ENCODE measurements at places on chromosomes 4 and X.

DNA sequence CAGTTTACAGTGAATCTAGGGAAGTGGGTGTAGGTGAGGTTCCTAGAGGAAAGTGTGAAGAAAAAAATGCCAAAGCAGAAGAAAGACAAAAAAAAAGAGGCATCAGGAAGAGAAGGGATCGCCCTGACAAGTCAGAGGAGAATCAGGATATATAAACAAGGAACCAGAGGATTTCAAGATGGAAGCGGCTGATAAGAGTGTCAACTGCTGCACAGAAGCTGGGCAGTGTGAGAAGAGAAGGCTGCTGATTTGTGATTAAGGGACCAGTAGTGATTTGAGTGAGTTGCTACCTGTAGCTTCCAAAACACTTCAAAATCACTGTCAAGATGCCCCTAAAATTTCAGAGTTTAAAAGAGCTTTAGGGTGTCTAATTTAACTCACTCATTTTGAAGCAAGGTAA is 258.2 kb downstream of the PPP3CA start:
- no peak for DNase-seq

DNA sequence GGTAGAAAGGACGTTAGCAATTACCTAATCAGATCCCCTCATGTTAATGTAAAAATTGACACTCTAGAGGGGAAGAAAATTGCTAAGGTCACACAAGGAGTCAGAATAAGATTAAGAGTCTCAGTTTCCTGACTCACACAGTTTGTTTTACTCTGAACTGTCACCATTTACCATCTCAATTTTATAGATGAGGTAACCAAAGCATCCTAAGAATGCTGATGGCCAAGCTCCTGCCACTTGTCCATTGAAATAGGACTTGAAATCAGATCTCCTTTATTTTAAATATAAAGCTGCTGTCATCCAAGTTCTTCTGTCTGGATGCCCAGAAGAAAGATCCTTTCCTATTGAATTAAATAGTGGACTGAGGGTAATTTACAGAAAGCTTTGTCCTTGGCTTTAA is 114.8 kb upstream of the VAMP7 start:
- DNase-seq: no peak

DNA sequence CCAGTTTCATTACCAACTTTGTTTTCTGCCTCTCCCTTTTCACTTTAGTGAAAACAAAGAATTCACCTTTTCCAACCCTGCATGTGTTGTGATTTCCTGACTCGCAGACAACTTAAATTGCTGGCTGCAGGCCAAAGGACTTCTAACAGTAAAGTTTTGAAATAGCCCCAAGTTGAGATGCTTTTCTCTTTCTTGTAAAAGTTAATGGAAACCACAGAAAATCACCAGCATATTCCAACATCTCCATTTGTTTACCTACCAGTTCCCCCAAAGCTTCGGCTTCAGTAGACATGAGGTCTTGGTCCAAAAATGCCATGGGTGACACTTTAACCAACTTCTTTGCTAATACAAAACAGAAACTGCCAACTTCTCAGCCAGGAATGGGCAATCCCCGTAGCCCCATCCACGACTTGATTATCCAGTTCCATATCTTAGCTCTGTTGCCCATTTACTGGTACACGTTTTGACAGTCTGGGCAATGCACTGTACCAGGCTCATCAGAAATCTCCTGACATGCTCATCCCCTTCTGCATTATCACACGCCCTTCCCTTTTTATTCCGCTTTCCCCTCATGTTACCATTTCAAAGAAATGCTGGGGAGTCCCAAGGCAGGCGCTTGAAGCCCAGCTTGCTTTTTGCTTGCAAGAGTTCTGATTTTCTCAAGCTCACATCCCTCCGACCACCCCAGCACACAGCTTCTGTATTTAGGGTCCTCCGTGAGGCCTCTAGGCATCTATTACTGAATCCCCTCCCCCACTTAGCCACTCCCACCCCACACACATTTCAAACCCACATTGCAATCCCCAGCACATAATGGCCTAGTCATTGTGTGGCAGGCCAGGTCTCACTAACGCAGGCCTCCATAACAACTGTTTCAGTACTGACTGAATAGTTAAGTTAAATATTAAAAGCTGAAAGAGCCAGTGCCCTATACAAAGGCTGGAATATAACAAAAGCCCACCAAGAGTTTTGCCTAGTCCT is 137.9 kb upstream of the S100G start:
- DNase-seq: no peak

GRCh38 chrX:9355739-9356138 is 109.1 kb upstream of the TBL1X start:
- no peak for DNase-seq

DNA sequence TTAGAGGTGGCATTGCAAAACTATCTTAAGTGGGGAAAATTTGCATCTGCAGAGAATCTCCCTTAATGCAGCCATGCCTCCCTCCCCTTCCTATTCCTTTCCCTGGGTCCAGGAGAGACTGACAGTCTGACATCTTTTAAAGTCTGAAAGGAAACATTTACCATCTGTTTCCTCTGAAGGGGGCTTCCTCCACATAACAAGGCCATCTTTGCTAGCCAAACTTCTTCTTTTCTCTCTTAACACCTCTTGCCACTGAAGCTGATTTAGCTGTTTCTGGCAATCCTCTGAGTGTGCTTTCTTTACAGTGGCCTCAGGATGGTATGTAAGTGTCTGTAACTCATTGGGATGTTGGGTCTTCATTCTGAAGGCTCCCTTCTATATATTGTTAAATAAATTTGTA is 34.6 kb upstream of the AADAT start:
- DNase-seq: no peak

- DNase-seq: no peak
These were observed 151.4 kb downstream of the BANK1 start for GRCh38 chr4:101941816-101942358.

DNA sequence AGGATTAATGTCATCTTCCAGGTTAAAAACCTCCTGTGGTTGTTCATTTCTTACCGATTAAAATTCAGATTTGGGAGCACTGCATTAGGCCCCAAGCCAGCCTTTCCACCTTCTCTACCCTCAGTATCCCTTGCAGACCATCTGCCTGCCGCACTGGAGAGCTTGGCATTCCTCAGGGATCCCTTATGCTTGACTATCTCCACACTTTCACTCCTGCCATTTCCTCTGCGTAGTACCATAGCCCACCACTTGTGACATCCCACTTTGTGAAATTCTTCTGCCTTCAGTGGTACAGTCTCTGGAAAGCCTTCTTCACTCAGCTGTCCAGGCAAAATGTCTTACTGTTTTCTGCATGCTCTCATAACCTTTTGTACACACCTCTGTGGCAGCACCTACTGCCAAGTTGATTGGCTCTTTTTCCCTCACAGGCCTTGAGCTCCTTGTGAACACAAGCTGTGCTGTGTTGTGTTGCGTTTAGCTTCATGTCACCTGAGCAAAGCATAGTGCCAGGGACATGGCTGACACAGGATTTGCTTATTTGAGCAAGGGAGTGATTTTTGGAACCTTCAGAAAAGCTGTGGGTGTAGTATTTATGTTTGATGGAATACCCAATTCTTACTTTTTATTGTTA is 156.4 kb downstream of the ARX start:
- no peak for DNase-seq

GRCh38 chr4:42302348-42302747 is 94.9 kb upstream of the SHISA3 start:
- DNase-seq: no peak

GRCh38 chr4:74418063-74418670 is 26.8 kb upstream of the AREG start:
- no peak for DNase-seq

GRCh38 chrX:123590842-123591486 is 141.9 kb downstream of the THOC2 start:
- DNase-seq: no peak

GRCh38 chr4:52010986-52011385 is 9.2 kb downstream of the LRRC66 start:
- DNase-seq: no peak

- DNase-seq: no peak
These were observed 57.8 kb downstream of the HEPH start for GRCh38 chrX:66221856-66222255.

GRCh38 chrX:109187473-109188168 is 294.3 kb downstream of the GUCY2F start:
- DNase-seq: no peak

DNA sequence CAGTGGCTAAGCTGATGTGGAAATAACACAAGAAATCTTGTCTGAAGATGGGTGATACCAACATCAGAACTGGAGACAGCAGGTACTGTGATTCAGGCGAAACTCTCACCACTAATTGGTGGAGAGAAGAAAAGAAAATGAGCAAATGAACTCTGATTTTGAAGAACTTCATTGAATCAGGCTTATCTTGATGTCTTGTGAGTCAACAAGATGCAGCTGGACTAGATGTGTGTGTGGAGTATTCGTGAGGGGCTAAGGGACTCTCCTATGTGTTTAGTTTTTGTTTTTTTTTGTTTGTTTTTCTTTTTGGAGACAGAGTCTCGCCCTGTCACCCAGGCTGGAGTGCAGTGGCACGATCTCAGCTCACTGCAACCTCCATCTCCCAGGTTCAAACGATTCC is 131.6 kb downstream of the DHRSX start:
- DNase-seq: no peak

Data from NCI-H1436 (cell line).